ENCODE measurements at places on chromosomes 3 and 15.

DNA sequence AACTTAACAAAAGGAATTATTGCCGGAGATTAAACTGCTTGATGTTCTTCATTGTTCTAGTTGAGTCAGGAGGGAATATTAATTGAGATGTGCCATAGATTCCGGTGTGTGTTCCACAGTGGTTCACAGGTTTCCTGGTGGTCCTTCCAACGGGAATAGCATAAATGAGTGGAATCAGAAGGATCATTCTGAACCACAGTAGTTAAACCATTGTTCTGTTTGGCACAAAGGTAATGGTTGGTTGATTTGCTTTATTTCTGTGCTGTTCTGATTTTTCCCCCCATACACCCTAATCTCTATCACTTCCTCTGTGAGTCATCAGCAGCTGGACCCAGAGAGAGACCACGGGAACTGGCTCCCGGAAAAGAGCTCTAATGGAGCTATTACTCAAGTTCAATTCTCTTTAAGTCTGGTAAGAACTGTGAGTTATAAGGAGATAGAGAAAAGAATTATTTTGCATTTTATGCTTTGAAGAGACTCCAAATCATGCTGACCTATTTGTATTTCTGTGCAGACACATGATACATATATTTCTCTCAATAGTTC lies 627.2 kb downstream of the ZIC1 start:
- no peak for DNase-seq

DNA sequence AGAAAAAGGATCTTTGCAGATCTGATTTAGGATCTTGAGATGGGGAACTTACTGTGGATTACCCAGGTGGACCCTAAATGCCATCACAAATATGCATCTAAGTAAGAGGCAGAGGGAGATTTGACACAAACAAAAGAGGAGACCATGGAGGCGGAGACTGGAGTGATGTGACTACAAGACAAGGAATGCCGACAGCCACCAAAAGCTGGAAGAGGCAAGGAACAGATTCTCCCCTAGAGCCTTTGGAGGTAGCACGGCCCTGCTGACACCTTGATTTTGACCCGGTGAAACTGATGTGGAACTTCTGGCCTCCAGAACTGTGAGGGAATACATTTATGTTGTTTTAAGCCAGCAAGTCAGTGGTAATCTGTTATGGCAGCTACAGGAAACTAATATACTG lies 44.0 kb downstream of the GASK1A start:
- no peak for DNase-seq

DNA sequence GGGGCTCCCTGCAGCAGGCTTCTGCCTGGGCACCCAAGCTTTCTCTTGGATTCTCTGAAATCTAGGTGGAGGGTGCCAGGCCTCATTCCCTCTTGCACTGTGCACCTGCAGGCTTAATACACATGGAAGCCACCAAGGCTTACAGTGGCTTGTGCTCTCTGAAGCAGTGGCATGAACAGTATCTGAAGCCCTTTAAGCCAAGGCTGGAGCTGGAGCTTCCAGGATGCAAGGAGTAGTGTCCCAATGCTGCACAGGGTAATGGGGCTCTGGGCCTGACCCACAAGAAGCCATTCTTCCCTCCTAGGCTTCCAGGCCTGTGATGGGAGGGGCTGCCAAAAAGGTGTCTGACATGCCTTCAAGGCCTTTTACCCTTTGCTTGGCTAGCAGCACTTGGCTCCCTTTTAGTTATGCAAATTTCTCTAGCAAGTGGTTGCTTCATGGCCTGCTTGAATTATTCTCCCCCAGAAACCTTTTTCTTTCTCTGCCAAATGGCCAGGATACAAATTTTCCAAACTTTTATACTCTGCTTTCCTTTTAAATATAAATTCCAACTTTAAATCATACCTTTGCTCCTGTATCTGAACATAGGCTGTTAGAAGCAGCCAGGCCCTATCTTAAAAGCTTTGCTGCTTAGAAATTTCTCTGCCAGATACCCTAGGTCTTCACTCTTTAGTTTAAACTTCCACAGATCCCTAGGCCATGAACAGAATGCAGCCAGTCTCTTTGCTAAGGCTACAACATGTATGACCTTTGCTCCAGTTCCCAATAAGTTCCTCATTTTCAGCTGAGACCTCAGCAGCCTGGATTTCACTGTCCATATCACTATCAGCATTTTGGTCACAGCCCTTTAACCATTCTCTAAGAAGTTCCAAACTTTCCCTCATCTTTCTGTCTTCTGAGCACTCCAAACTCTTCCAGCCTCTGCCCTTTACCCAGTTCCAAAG lies 201.1 kb upstream of the LRRFIP2 start:
- no peak for DNase-seq

GRCh38 chr15:67197364-67197695 lies 57.1 kb downstream of the AAGAB start:
- DNase-seq = no peak

DNA sequence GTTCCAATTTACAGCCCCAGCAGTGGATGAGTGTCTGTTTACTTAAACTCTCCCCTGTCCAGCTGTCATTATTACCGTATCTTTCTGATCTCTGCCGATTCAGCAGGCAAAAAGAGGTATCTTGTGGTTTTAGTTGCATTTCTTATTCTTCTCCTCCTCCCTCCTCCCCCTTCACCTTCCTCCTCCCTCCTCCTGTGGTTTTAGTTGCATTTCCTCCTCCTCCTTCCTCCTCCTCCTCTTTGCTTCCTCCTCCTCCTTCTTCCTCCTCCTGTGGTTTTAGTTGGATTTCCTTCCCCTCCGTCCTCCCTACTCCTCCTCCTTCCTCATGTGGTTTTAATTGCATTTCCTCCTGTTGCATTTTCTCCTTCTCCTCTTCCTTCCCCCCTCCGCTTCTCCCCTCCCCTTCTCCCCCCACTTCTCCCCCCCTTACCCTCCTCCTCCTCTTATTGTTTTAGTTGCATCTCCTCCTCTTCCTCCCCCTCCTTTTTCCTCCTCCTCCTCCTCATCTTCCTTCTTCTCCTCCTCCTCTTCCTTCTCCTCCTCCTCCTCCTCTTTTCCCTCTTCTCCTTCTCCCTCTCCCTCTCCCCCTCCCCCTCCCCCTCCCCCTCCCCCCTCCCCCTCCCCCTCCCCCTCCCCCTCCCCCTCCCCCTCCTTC lies 25.3 kb upstream of the VPS33B start:
- no peak for DNase-seq

GRCh38 chr3:100041328-100041749 lies 73.0 kb downstream of the FILIP1L start:
- no peak for DNase-seq

- no peak for DNase-seq
These were observed 121.9 kb downstream of the SLCO3A1 start for GRCh38 chr15:91975241-91975978.

DNA sequence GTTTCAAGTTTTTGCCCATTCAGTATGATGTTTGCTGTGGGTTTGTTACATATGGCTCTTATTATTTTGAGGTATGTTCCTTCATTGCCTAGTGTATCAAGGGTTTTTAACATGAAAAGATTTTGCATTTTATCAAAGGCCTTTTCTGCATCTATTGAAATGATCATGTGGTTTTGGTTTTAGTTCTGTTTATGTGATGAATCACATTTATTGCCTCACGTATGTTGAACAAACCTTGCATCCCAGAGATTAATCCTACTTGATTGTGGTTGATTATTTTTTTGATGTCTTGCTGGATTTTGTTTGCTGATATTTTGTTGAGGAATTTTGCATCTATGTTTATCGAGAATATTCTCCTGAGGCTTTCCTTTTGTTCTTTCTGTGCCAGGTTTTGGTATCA lies 39.4 kb downstream of the TMCO5A start:
- DNase-seq = no peak

- DNase-seq = no peak
These were observed 15.4 kb upstream of the SHF start for GRCh38 chr15:45203182-45203581.

DNA sequence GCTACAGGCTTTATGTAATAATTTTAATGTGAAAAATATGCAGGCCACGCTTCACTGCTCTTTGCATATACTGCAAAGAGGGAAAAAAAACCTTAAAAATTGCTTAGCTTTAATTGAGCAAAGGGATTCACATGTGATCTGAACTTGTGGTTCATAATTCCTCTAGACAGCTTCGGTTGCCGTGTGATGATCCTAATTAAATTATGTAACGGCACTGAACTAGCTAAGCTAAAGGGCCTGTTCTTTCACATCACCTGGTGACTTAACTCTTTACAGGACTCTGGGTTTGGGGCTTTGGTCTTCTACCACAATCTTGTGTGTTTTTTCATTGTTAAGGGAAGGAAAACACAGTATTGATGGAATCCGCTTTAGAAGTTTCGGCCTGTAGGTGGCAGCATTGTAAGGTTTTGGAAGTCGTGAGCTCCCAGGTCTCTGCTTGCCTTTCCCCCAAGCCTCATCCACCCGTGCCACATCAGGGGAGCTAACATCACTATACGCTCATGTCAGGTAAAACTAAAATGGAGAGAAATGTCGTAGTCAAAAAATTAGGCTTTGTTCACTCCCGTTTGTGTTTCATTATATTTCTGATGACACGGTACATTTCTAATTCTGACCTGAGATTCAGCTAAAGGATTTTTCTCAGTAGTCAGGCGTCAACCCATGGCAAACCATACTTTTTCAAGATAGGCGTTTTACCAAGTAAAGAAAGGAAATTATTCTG lies 205.6 kb upstream of the DPH6 start:
- peak; percentile 75 for DNase-seq

DNA sequence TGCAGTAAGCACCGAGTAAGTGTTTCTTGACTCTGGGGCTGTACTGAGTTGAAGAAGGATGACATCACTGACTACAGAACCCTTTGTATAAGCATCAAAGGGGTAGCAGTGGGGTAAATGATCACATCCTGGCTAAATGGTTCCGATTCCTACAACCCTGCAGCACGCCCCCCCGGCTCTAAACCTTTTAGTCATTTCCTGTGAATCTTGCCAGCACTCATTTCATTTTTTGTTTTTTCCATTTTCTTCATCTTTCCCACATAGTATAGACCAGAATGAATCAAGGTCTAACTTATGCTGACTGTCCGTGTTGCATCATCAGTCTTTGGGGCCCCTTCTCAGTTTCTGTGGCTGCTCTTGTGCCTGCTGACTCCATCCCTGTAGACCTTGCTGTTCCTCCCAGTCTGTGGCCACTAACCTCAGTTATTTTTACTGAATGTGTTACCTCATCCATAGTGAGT lies 383.1 kb upstream of the TPRG1 start:
- DNase-seq = peak; percentile 29

GRCh38 chr3:125613204-125613603 lies 17.9 kb upstream of the OSBPL11 start:
- DNase-seq = no peak

DNA sequence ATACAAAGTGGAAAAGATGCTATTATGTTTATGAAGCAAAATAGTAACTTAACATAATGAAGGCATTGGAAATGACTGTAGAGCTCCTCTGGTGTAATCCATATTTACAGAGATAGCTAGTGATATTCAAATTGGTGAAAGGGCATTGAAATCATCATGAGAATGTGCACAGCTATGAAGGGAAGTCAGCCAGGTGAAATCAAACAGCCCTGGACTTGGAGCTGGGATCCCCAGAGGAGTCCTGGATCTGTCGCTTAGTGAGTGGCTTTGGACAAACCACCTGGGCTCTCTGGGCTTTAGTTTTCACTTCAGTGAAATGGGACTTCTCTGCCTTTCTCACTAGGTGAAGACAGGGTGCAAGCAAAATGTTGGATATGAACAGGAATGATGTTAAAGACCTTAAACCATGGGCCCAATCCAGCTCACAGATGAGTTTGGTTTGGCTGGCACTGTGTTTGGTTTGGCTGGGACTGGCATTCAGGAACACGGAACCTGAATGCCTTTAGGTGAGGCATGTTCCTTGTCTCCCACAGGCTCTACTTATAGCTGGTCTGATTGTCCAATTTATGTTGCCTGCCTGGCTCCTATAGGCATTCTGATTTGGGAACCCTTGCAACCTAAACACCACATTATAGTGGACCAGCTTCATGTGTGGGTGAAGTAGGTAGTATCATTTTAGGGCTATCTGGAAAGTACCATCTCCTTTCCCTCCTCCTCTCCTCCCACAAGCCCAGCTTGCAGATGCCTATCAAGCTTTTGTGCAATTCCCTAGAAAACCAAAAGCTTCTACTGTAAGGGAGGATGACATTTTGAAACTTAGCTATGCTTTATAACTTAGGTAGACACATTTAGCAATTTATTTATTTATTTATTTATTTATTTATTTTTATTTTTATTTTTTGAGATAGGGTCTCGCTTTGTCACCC lies 110.6 kb upstream of the TNFAIP8L3 start:
- DNase-seq = peak; percentile 42

DNA sequence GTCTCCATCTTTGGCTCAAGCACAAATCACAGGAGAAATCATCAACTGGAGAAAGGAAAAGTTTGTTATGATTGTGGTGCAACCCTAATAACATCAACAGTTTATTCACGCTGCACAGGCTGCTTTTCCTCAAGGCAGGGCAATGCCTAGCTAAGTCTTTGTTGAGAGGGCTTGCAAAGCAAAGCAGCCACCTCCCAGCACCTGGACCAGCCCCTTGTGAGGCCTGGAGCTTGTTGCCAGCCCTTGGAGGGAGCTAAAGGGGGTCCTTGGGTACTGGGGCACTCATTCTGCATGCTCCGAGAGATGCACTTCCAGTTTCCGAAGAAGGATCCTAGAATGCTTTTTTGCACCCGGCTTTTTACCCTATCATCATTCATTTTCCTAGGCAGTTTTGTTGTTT lies 288.2 kb downstream of the CLSTN2 start:
- no peak for DNase-seq

DNA sequence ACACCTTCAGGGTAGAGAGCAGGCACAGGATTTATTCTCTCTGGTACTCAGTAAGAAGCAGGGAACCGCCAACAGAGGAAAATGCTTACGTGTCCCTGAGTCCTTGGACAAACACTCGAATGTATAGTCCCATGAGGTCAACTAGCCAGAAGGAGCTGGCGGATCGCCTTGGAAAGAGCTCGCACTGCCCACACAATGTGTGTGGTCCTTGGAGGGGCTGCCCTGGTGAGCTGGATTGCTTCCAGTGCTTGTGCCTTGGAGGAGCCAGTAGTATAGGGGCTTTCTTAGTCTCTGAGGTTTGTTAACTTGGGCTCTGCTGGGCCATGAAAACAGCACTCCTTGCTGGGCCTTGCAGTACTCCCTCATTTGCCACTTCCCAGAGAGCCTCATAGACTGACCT lies 40.7 kb upstream of the VILL start:
- no peak for DNase-seq

DNA sequence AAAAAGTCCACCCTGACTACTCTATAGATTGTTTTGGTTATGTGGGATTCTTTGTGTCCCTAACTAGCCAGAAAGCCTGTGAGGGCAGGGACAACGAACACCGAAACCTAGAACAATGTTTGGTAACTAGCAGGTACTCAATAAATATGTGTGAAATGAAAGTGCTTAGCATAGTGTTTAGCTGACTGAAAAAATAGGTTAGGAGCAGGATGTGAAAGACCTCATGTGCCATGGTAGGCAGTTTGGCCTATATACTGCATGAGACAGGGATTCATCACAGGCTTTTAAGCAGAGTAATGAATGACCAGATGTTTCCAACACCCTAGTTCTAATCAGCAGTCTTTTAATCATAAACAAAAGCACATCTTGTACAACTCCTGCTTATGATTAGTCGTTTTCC lies 64.2 kb downstream of the MYO5A start:
- DNase-seq = no peak

DNA sequence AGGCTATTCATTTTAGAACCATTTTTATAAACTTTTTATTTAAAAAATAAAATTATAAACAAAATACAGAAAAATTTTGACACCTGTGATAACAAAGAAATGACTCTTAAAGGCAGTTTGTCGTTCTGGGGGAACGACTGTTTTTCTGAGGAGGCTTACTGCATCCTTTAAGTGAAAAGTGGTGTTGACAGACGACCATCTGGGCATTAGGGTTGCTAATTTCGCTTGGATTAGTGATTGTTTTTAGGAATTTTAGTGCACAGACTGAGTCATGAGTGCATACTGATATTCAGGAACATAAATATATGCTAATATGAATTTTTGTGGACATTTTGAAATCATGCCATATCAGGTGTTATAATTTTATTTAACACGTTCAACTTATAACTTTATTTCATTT lies 28.5 kb downstream of the OSTN start:
- no peak for DNase-seq
